ENCODE measurements at places on chromosomes 7 and 10. TPM values are rescaled to one million over a fixed set of nuclear protein-coding genes. Genes with fewer than 3 reads are reported as not detected.

- no peak overlapping the region for H3K4me3 ChIP-seq
- H3K36me3 ChIP-seq, result peaks cover 4% of the 10 kb centered on the region
- no peaks in the 10 kb centered on the region for H3K27me3 ChIP-seq
These were observed 761.9 kb downstream of the TYW1 start for GRCh38 chr7:67758551-67758950.

- no peaks in the 10 kb centered on the region for H3K36me3 ChIP-seq
- H3K27ac ChIP-seq, result no peak within 1 kb of the TSS
- peak; percentile 53 for DNase-seq
- H3K27me3 ChIP-seq, result no peaks in the 10 kb centered on the region
These were observed at the start of gene ANKRD22 for GRCh38 chr10:88851706-88852105. ANKRD22 (minus strand) TSS chr10:88851844; CDS start chr10:88851607, 237 bp downstream.

DNA sequence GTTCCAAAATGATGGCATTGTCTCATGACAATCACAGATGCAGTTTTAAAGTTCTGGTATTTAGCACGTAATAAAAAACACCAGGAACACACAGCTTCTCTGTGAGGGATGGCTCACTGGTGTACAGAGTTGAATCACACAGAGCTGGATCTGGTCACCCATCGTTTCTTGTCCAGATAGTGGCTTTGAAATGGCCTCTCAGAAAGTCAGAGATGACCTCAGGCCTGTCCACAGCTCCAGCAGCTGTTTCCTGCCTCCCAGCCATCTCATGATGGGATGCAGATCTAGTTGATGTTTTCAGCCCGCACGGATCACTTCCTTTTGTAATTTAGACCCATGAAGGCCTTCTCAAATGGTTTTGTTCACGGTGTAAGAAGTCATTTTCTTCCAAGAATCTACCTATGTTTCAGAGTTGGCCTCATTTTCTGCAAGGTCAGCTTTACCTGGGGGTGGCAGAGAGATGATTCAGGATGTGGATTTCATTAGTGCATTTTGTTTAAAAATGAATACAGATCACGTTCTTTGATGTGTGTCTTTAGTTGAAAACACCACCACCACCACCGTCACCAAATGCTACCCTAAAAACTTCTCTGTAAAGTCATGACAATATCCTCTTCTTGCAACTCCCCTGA is 166.2 kb downstream of the SNX10 start:
- H3K4me3 ChIP-seq, result no peak overlapping the region
- H3K27ac ChIP-seq, result no peak overlapping the region
- DNase-seq, result no peak
- H3K27me3 ChIP-seq, result no peaks in the 10 kb centered on the region

GRCh38 chr7:96685755-96686154 is 23.9 kb downstream of the SEM1 start:
- DNase-seq, result no peak
- H3K36me3 ChIP-seq, result peaks cover 11% of the 10 kb centered on the region
- H3K4me1 ChIP-seq, result no peaks in the 10 kb centered on the region
- H3K27ac ChIP-seq, result no peak overlapping the region
- no peaks in the 10 kb centered on the region for H3K27me3 ChIP-seq

GRCh38 chr7:128833946-128834325 is 3.7 kb downstream of the FLNC start:
- no peak overlapping the region for H3K27ac ChIP-seq
- DNase-seq, result no peak
- peaks cover 28% of the 10 kb centered on the region for H3K4me1 ChIP-seq
- no peaks in the 10 kb centered on the region for H3K36me3 ChIP-seq
- peaks cover 32% of the 10 kb centered on the region for H3K27me3 ChIP-seq

GRCh38 chr7:33590916-33591315 is 314.4 kb upstream of the BMPER start:
- no peak overlapping the region for H3K4me3 ChIP-seq
- H3K36me3 ChIP-seq, result no peaks in the 10 kb centered on the region
- no peaks in the 10 kb centered on the region for H3K27me3 ChIP-seq
- no peak for DNase-seq
- H3K27ac ChIP-seq, result no peak overlapping the region

ASB10 gene
- total RNA-seq, result not detected

DNA sequence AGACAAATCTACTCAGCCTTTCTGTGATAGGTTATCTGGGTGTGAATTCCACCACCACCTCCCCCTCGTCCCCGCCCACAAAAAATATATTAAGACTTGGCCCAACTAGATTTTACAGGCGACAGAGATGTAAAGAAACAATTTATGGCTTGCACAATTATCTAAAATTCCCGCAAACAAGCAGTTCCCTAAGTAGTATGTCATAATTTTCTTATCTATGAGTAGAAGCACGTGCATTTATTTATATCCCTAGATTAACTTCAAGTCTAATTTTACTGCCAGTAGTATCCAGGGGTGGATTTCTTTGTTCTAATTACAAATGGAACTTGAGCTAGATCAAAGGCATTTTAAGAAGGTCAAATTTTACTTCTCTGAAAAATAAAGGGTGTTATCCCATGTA is 1.7 kb downstream of the TSPAN12 start:
- peak overlapping the region; percentile 63 for H3K4me3 ChIP-seq
- peaks cover 16% of the 10 kb centered on the region for H3K27me3 ChIP-seq
- H3K36me3 ChIP-seq, result no peaks in the 10 kb centered on the region
- H3K27ac ChIP-seq, result no peak overlapping the region
- no peak for DNase-seq

DNA sequence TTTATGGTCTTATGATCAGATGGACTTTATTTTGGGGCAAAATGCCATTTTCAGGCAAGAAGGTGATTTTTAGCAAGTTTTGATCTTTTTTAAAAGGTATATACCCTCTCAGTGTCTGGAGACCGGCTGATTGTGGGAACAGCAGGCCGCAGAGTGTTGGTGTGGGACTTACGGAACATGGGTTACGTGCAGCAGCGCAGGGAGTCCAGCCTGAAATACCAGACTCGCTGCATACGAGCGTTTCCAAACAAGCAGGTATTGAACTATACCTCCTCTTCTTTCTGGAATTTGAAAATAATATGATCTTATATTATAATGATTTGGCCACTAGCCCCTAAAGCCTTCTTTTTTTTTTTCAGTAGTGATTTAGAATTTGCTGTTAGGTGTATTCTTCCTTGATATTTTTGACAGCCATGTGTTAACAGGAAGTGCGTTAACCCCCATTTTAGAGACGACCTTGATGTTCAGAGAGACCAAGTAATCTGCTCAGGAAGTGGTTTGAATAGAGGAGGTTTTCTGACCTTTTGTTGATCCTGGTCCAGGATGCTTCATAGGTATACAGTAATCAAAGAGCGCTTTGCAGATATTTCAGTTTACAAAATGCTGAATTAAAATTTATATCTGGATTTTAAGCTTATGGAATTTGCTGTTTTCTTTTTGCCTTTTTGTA is 6.2 kb downstream of the BUB3 start:
- no peak overlapping the region for H3K4me3 ChIP-seq
- H3K27me3 ChIP-seq, result no peaks in the 10 kb centered on the region
- H3K36me3 ChIP-seq, result peaks cover 58% of the 10 kb centered on the region
- peaks cover 6% of the 10 kb centered on the region for H3K4me1 ChIP-seq

ADAM22 gene
- total RNA-seq, result 17.6 TPM

DNA sequence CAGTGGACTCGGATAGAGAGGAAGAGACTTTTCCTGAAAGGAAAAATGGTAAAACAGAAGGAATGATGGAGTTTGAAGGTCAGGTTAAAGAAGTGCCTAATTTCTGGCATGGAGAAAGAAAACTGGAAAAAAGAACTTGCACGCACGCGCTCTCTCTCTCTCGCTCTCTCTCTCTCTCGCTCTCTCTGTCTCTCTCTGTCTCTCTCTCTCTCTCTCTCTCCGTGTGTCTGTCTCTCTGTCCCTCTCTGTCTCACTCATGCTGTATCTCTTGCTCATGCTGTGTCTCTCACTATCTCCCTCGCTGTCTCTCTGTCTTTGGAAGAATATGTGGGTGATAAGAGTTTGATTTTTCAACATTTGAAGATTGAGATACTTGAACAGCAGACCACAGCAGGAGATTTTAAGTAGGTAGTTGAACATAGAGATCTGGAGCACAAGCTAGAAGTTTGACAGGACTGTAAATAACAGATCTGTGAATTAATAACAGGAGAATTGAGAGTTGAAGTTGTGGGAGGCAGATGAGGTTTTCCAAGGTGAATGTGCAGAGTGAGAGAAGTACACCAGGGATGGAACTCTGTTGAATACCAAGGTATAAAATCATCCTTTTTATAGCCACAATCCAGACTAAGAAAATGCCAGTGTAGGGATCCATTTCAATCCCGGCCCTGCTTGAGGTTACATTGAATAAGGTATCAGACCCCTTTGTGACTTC is 33.1 kb downstream of the ADD3 start:
- no peak overlapping the region for H3K27ac ChIP-seq
- H3K27me3 ChIP-seq, result no peaks in the 10 kb centered on the region
- H3K36me3 ChIP-seq, result no peaks in the 10 kb centered on the region
- no peak overlapping the region for H3K4me3 ChIP-seq

- no peaks in the 10 kb centered on the region for H3K4me1 ChIP-seq
- no peak for DNase-seq
- H3K27me3 ChIP-seq, result no peaks in the 10 kb centered on the region
- H3K36me3 ChIP-seq, result no peaks in the 10 kb centered on the region
- H3K27ac ChIP-seq, result no peak overlapping the region
These were observed 149.3 kb downstream of the FGFR2 start for GRCh38 chr10:121448766-121449421.

ZNF727 gene
- not detected for total RNA-seq

GRCh38 chr7:67753891-67754290 is 757.3 kb downstream of the TYW1 start:
- H3K27me3 ChIP-seq, result no peaks in the 10 kb centered on the region
- no peaks in the 10 kb centered on the region for H3K36me3 ChIP-seq
- H3K4me3 ChIP-seq, result no peak overlapping the region

- H3K4me3 ChIP-seq, result no peak overlapping the region
- H3K36me3 ChIP-seq, result no peaks in the 10 kb centered on the region
- H3K4me1 ChIP-seq, result no peaks in the 10 kb centered on the region
- H3K27me3 ChIP-seq, result no peaks in the 10 kb centered on the region
- no peak overlapping the region for H3K27ac ChIP-seq
These were observed 46.1 kb upstream of the RAB18 start for GRCh38 chr10:27457966-27458365.

- no peak overlapping the region for H3K27ac ChIP-seq
- H3K36me3 ChIP-seq, result no peaks in the 10 kb centered on the region
- DNase-seq, result peak; percentile 21
These were observed 342.5 kb downstream of the RPS24 start for GRCh38 chr10:78375854-78376785.

- no peaks in the 10 kb centered on the region for H3K36me3 ChIP-seq
- H3K27ac ChIP-seq, result no peak overlapping the region
- DNase-seq, result no peak
- H3K4me3 ChIP-seq, result no peak overlapping the region
- H3K4me1 ChIP-seq, result peaks cover 2% of the 10 kb centered on the region
These were observed 106.7 kb downstream of the LHPP start for GRCh38 chr10:124568339-124568738.

GRCh38 chr10:101222683-101223273 is 6.5 kb downstream of the LBX1 start:
- DNase-seq, result peak; percentile 49
- H3K4me3 ChIP-seq, result peak overlapping the region; percentile 30

DNA sequence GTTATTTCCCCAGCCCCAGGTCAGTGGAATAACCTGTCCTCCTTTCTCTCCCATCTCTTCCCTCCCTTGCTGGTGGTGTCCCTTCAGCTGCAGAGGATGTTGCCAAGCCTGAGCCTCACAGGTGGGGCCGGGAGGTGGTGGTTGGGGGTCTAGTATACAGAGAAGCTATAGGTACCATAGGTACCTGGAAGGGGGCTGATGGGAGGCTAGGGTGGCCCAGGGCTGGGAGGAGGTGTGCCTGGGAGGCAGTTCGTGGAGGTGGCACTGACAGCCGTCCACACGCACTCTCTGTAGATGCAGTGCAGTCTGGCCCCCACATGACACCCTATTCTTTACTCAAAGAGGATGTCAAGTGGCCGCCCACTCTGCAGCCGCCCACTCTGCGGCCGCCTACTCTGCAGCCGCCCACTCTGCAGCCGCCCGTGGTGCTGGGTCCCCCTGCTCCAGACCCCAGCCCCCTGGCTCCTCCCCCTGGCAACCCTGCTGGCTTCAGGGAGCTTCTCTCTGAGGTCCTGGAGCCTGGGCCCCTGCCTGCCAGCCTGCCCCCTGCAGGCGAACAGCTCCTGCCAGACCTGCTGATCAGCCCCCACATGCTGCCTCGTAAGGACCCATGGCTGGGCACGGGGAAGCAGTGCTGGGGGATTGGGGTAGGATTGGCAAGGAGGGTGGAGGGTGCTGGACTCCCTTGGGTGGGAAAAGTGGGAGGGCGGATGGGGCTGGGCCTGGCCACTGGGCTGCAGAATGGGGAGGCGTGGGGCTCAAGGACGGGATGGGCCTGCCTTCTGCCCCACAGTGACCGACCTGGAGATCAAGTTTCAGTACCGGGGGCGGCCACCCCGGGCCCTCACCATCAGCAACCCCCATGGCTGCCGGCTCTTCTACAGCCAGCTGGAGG is 9.5 kb downstream of the IRF5 start:
- no peaks in the 10 kb centered on the region for H3K27me3 ChIP-seq
- peak; percentile 69 for DNase-seq
- no peaks in the 10 kb centered on the region for H3K36me3 ChIP-seq
- no peaks in the 10 kb centered on the region for H3K4me1 ChIP-seq
- H3K4me3 ChIP-seq, result no peak overlapping the region
- H3K27ac ChIP-seq, result no peak overlapping the region

SCART1 gene
- 0.59 TPM for total RNA-seq

DNA sequence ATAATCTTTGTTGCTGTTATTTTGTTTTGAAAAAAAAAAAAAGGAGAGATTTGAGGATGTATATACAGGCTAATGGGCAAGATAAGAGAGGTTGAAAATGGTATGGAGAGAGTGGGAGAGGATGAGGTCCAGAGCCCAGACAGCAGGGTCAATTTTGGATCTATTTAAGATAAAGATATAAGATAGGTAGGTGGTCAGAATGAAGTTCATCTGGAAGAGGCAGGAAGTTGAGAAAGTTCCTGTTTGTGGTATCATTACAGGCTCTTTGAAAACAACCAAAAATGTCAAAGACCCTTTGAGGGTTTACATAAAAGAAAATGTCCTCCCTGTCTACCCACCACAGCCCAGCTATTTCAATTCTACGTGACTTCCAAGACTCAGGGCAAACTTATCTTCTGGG is 7.5 kb downstream of the CEP41 start:
- H3K36me3 ChIP-seq, result no peaks in the 10 kb centered on the region
- H3K27me3 ChIP-seq, result no peaks in the 10 kb centered on the region
- DNase-seq, result no peak
- H3K27ac ChIP-seq, result no peak overlapping the region
- peaks cover 9% of the 10 kb centered on the region for H3K4me1 ChIP-seq
- H3K4me3 ChIP-seq, result no peak overlapping the region

DNA sequence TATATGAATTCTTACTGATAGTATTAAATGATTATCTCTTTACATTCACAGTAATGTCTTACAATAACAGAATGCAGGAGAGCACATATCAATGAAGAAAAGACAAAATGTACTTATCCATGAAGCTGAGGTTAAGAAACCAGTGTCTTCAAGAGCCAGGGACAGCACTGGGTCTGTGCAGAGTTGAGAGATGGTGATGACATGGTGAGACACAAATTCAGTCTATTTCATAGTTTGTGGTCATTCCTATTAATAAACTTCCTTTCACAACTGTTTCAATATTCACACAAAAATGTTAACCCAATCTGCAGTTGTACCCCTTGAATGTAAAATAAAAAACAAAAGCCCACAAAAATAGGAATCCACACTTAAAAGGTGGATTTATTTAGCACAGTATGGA is 5.3 kb upstream of the MAGI2 start:
- 0 out of 2 replicates have a peak, but pooled peaks cover 7% of the 10 kb centered on the region for H3K4me1 ChIP-seq
- H3K4me3 ChIP-seq, result no peak overlapping the region
- DNase-seq, result no peak
- no peak overlapping the region for H3K27ac ChIP-seq
- no peaks in the 10 kb centered on the region for H3K36me3 ChIP-seq

BTBD16 gene
- total RNA-seq, result not detected

- no peaks in the 10 kb centered on the region for H3K36me3 ChIP-seq
- DNase-seq, result no peak
- H3K4me1 ChIP-seq, result no peaks in the 10 kb centered on the region
- H3K27me3 ChIP-seq, result no peaks in the 10 kb centered on the region
These were observed 151.5 kb upstream of the EEPD1 start for GRCh38 chr7:36001546-36001945.

Measured in GM23338 (cell line).